ENCODE measurements at places on chromosomes 16 and 17.

DNA sequence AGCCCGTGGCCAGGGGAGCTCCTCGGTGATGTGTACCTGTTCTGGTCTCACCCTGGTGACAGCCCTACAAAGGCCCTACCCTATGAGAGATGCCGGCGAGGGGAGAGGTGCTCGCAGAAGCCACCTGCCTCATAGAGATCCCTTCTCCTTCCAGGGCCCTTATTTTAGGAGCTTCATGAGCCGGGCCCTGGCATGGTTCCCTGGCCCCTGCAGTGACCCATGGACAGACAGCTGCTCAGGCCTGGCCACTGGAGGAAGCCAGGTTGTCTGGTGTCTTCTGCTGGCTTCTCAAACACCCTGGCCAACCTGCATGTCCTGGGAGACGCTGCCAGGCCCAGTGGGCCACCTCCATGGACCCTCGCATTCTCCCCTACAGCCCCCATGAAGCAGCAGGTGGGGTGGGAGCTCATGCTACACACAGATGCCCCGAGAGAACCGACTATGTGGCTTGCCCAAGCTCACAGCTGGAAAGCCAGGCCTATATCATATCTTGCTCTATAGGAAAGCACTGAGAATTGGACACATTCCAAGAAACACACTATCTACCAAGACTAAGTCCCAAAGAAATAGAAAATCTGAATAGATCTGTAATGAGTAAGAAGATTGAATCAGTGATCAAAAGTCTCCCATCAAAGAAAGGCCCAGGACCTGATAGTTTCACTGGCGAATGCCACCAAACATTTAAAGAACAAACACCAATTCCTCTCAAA lies 7.2 kb upstream of the AATK start:
- DNase-seq, result no peak

GRCh38 chr17:79949656-79950209 lies 85.9 kb downstream of the TBC1D16 start:
- DNase-seq, result no peak

GRCh38 chr16:50396761-50397535 lies 28.2 kb upstream of the BRD7 start:
- DNase-seq, result no peak

DNA sequence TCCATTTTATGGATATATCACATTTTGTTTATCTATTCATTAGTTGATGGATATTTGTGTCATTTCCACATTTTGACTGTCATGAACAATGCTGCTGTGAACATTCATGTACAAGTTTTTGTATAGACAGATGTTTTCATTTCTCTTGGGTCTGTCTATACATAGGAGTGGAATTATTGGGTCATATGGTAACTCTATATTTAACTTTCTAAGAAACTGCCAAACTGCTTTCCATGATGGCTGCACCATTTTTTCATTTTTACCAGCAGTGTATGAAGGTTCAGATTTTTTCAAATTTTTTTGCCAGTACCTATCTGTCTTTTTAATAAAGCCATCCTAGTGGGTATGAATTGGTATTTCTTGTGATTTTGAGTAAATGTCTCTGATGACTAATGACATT lies 15.5 kb downstream of the NFAT5 start:
- DNase-seq, result no peak

GRCh38 chr16:83021045-83021444 lies 394.3 kb downstream of the CDH13 start:
- DNase-seq, result no peak

- DNase-seq, result peak; percentile 4
These were observed 25.9 kb upstream of the APOH start for GRCh38 chr17:66255112-66255511.

GRCh38 chr17:5065227-5065744 lies 13.0 kb upstream of the ZFP3 start:
- DNase-seq, result no peak

DNA sequence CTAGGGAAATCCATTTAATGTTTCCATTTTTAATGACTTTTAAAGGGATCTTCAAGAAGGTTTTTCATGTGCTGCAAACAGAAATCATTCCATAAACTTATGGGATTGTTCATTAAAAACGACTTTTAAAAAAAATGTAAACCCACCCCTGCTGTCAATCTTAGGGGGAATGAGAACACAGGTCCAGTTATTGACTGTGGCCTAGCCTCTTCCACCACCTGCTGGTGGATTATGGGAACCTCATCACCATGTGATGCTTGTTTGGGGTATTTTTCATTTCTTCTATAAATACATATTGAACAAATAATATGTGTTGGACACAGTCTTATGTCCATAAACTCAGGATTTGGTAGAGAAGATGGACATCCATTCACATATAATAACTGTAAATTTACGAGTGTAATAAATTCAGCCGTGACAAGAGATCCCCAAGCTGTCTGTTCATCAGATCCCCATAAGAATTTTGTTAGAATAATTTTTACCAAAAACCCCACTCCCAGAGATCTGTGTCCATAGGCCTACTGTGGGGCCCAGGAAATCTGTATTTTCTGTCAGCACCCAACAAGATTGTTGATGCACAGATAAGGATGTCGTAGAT lies 42.0 kb upstream of the TMC5 start:
- peak; percentile 46 for DNase-seq

DNA sequence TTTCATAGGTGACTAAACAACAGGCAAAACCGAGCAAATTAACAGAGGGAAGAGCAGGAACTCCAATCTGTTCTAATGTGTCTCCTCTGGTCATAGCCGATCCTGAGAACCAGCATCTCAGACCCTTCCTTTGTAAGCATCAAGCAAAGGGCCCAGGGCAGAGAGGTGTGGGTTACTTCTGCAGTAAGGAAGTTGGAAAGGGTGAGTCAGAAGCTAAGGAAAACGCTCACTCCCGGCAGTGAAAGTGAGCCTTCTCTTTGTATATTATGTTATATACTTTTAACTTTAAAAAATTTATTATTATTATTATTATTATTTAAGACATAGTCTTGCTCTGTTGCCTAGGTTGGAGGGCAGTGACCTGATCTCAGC lies 77.7 kb downstream of the MRM3 start:
- no peak for DNase-seq

GRCh38 chr16:81185416-81185815 lies 53.1 kb upstream of the BCO1 start:
- DNase-seq, result no peak

DNA sequence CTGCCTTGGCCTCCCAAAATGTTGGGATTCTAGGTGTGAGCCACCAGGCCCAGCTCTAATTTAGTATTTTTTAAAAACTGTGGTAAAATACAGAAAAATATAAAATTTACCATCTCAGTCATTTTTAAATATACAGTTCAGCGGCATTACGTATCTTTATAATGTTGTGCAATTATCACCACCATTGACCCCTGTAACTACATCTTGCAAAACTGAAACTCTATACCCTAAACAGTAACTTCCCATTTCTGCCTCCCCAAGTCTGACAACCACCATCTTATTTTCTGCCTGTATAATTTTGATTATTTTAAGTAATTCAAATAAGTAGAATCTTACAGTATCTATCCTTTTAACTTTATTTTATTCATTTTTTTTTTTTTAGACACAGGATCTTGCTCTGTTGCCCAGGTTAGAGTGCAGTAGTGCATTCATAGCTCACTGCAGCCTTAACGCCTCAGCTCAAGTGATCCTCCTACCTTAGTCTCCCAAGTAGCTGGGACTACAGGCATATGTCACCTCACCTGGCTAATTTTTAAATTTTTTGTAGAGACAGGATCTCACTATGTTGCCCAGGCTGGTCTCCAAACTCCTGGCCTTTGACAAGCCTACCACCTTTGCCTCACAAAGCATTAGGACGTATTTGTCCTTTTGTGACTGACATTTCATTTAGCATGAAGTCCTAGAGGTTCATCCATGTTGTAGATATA lies 10.9 kb upstream of the GGA2 start:
- no peak for DNase-seq

- DNase-seq, result no peak
These were observed 137.6 kb upstream of the RCVRN start for GRCh38 chr17:10042589-10043244.

DNA sequence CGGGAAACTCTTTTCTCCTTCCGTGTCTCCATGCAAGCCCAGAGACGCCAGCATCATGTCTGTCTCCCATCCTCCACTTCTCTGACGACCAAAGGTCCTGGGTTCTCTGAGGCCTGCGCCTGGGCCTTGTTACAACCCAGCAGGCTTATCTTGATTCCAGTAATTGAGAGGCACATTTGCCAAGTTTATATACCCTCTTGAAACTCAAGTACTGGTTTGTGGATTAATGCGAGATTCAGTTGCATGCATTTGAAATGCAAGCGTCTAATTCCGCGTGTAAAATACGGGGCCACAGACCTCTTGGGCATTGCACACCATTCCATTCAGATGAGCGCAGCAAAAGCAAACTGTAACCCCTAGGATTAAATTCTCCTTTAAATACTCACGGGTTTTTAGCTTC lies 28.7 kb upstream of the CRISPLD2 start:
- DNase-seq, result no peak

DNA sequence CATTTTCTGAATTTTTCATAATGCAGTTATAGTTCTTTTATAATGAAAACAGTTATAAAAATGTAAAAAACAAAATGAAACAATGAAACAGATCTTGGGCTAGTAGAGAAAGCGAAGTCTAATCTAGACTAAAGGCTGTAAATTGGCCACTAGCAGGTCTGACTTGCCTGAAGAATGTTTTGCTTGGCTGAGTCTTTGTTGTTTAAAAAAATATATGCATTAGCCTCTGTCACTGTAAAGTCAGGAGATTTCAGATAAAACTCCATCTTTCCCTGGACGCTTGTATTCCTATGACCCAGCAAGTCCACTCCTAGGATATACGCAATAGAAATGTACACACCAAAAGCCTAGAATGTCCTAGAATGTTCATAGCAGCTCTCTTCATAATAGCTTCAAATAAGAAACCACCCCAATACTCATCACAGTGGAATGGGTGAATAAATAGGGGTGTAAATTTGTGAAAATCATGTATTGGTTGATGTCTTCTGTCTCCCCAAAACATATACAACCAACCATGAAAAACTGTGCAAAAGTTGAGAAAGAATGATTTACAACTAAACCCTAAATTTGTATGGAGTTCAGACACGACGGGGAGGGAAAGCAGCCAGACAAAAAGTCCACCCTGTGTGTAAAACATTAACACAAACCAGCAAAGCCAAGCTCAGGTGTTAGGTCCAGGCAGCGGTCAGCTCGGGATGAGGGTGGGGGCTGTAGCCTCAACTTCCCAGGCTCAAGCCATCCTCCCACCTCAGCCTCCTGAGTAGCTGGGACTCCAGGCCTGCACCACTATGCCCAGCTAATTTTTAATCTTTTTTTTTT lies 37.7 kb upstream of the MEAK7 start:
- no peak for DNase-seq

GRCh38 chr17:66313325-66313724 lies 10.9 kb downstream of the PRKCA start:
- DNase-seq, result no peak

GRCh38 chr16:79833559-79833958 lies 233.0 kb upstream of the MAF start:
- no peak for DNase-seq

DNA sequence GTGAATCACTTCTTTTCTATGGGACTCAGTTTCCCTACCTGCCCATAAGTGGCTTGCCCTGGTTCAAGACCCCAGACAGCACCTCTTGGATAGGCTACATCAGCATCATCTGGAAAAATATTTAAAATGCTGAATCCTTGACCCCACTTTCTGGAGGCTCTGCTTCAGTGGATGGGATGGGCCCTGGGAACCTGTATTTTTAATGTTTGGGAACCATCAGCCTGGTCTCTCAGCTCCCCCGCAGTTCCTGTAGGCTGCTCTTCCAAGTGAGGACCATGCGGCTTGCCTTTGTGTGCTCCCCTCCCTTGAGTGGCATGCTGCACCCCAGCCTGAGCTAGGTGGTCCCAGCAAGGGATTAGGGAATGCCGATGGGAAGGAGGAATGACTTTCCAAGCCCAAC lies 68.3 kb upstream of the CRHR1 start:
- DNase-seq, result no peak

DNA sequence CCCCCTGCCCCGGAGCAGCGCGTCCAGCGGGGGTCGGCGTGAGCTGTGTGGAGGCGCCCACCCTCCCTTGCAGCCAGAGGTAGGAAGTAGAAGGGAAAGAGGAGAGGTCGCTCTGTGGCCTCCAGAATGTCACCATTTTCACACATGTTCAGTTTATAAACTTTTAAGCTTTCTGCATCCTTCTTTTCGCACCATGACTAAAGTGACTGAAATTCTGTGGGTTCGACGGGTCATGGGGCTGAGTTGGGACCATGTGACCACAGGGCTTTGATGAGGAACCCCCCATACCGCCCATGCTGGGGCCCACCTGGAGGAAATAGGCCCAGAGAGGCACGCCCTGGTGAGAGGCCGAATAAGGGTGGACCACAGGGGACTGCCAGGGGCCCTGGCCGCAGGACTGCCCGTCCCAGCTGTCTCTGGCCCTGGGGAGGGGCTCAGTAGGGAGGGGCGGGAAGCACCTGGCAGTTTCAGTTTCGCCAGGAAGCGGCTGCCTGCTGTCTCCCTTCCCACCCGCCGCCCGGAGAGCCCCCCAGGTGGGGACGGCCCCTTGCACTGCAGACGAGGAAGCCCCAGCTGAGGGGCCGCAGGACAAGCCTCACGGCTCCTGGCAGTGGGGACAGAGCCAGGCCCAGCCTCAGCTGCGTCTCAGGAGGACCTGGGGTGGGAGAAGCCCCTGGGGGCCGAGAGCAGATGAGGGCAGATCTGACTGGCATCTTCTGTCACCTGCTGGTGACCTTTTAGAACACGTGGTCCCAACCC lies 9.0 kb downstream of the CBFA2T3 start:
- DNase-seq, result no peak

- no peak for DNase-seq
These were observed 4.8 kb downstream of the ADAP2 start for GRCh38 chr17:30926516-30926915.

DNA sequence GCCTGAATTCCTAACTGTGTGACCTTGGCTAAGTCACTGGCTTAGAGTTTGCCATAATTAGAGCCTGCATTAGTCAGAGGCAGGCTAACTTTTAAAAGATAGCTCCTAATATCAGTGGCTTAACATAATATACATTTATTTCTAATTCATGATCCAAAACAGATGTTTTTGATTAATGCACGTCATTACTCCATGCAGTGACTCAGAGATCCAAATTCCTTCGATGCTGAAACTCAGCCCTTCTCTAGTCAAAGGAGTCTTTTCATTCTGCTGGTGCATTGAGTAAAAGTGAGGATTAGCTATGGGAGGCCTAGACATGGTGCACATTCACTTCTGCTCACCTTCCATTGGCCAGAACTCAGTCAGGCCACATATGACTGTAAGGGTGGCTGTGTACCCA lies 49.8 kb downstream of the IRX3 start:
- DNase-seq, result no peak

DNA sequence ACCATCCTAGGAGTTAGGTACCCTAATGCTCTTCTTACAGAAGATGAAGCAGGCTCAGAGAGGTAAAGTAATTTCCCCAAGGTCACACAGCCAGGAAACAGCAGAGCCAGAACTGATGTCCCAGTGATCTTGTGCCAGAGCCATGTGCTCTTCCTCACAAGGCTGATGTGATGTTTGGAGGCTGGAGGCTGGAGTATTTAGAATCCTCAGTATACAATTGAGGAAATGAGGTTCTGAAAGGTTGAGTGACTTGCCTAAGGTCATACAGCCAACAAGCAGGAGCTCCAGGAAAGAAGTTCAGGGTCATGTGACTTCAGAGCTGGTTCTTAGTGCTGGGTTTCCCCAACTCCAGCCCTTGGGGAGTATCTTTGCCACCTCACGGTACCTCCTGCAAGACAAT lies 18.5 kb downstream of the ITPRIPL2 start:
- no peak for DNase-seq
